Upper lobe of right lung (tissue), 1 donor: ENCODE measurements at places on chromosomes 2 and 18. TPM values are rescaled to one million over a fixed set of nuclear protein-coding genes. Genes with fewer than 3 reads are reported as not detected.

DNA sequence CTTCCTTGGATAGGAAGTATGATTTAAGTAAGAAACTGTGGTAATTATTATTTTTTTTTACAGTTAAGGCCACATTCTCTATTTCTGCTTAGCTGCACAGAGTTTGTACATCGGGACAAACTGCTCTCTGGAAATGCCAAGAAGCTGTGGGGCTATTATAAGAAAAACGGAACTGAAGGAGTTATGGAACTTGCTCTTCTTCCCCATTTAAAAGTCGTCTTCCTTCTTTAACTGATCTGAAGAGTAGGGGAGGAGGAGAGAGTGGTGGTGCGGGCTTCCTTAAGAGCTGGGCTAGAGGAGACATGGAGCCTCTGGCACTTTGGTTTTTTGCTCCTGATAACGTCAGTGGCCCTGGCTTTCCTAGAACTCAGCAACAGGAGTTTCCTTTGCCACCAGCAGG, 54.4 kb downstream of the RAB31 start:
- no peak for DNase-seq

GRCh38 chr18:59093668-59094067, 46.0 kb upstream of the SEC11C start:
- no peak for DNase-seq

- no peak for DNase-seq
These were observed 719.0 kb upstream of the SLC39A10 start for GRCh38 chr2:194938066-194938465.

GRCh38 chr2:202555356-202555755, 79.4 kb upstream of the FAM117B start:
- DNase-seq: no peak

- DNase-seq: peak; percentile 87
These were observed 43.6 kb downstream of the MCFD2 start for GRCh38 chr2:46871976-46872381.

- no peak for DNase-seq
These were observed 12.6 kb downstream of the MFSD2B start for GRCh38 chr2:24022324-24022974.

The LOXL3 gene
- 8.1 TPM for total RNA-seq

The MERTK gene
- 17.3 TPM for total RNA-seq

The MEP1B gene
- not detected for total RNA-seq

The COLEC11 gene
- total RNA-seq: 1.5 TPM
